CD4-positive, alpha-beta T cell treated with Interleukin-1 beta for 1 hour (primary cell): ENCODE measurements at places on chromosomes 13 and 19.

DNA sequence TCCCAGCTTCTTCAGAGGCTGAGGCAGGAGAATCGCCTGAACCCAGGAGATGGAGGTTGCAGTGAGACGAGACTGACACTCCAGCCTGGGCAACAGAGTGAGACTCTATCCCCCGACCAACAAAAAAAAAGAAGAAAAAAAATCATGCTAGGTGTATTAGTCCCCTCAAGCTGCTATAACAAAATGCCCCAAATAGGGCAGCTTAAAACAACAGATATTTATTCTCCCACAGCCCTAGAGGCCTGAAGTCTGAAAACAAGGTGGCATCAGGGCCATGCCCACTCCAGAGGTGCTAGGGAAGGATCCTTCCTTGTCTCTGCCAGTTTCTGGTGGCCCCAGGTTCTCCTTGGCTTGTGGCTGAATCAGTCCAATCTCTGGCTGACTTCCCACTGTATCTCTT, 8.6 kb upstream of the EHD2 start:
- no peak for DNase-seq

GRCh38 chr13:89066868-89067466, 1395.8 kb downstream of the SLITRK5 start:
- peak; percentile 17 for DNase-seq

- no peak for DNase-seq
Observed at GRCh38 chr13:109938255-109938936, 152.0 kb upstream of the IRS2 start.

- no peak for DNase-seq
Observed at GRCh38 chr13:110525328-110526319, 35.9 kb downstream of the RAB20 start.

- DNase-seq, result no peak
Observed at GRCh38 chr13:75425216-75426009, 56.6 kb downstream of the TBC1D4 start.

DNA sequence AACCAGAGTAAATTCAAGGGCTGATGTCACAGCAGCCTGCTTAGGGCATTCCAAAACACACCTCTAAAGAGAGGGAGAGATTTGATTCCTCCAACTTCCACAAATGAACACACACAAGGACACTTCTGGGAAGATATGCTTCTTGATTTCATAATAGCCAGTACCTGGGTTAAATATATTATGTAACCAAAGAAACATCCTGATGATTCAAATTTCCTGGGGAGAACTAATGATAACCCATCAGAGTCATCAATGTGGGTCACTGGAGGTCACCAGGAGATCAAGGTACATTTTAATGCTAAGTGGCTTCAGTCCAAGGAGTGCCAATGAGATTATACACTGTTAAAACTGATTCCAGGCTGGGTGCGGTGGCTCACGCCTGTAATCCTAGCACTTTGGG, 54.0 kb upstream of the DOCK9 start:
- no peak for DNase-seq
